ENCODE measurements at places on chromosomes 2 and 18. TPM values are rescaled to one million over a fixed set of nuclear protein-coding genes. Genes with fewer than 3 reads are reported as not detected.

DNA sequence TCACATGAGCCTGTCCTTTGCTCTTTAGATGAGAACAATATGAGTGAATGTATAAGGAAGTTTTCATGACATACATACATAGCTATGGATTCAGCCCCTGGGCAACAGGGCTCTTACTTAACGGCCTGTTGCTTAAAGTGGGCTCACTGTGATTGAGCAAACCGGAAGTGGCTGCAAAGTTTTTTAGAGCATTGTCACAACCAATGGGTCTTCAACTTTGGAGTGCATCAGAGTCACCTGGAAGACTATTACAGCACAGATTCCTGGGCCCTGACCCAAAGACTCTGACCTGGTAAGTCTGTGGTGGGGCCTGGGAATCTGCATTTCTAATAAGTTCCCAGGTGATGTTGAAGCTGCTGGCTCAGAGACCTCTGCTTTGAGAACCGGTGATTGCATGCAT lies 106.3 kb upstream of the SEC11C start:
- H3K27ac ChIP-seq = no peak overlapping the region
- H3K4me1 ChIP-seq = no peaks in the 10 kb centered on the region
- no peaks in the 10 kb centered on the region for H3K27me3 ChIP-seq
- H3K36me3 ChIP-seq = no peaks in the 10 kb centered on the region
- no peak overlapping the region for H3K4me3 ChIP-seq

DNA sequence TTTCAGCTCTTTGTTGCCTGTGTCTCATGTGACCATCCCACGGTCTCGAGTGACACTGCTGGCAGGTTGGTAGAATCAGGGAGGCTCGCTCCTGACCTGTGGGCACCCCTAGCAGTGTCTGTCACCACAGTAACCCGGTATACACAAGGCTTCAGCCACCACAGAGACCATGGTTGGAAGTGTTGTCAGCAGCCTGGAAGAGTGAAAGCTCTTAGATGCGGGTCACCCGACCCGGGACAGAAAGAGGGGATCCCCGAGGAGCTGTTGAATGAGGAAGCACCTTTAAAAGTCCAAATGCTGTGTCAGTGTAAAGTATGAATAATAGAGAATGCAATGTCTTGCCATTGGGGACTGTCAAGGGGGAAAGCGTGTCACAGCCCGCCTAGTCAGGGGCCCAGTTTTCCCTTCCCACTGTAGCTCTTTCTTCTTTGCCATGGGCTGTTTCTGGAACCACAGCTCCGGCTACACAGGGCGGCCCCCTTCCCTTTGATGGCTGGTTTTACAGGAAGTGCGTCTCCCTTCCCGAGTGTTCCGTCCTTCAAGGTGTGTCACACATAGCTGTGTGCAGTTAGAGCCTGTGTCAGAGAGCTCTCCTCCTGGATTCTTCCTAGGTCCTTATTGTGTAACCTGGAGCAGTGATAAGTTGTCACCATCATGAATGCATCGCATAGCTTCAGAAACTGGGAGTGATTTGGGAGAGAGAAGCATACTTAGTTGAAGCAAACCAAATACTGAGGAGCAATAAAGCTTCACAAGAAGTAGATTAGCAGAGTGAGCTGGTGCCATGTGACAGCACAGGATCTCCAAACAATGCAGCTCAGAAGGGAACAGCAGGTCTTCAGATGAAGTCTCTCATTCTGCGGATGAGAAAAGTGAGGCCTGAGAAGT lies 81.4 kb downstream of the MTCL1 start:
- no peaks in the 10 kb centered on the region for H3K27me3 ChIP-seq
- no peak overlapping the region for H3K4me3 ChIP-seq
- no peak for DNase-seq
- no peaks in the 10 kb centered on the region for H3K4me1 ChIP-seq
- H3K27ac ChIP-seq = no peak overlapping the region

The LCT gene
- total RNA-seq = not detected

The NXPH2 gene
- total RNA-seq = not detected

All from pancreas (tissue), 10 donors.